CD4-positive, alpha-beta T cell treated with Interleukin-6 for 4 hours (primary cell): ENCODE measurements at places on chromosomes 13 and 19.

- DNase-seq = peak; percentile 43
These were observed 175.9 kb downstream of the IRS2 start for GRCh38 chr13:109610517-109610916.

GRCh38 chr19:36152352-36153091 lies at the start of gene COX7A1:
Gene COX7A1, minus strand, starts transcription at chr19:36152447. Its CDS starts 40 bp downstream, at chr19:36152407.
- DNase-seq = no peak

DNA sequence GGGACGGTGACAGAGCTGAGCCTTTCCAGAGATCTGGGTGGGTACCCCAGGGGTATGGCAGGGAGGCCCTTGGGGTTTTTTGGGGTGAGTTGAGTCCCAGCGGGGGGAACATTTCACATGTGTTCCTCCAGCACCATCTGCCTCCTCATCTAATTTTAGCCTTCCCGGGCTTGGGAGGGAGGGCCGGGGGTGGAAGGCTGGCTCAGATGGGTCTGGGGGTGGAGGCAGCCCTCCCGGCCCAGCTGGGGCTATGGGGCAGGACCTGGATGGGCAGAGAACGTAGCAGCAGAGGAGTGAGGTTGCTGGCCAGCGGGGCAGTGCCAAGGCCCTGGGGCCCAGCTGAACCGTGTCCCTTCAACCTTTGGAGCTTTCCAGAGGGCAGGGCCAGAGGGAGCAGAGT lies 23.5 kb downstream of the ADGRL1 start:
- DNase-seq = no peak

- DNase-seq = peak; percentile 66
These were observed 3.3 kb downstream of the OR10H1 start for GRCh38 chr19:15812060-15812722.

DNA sequence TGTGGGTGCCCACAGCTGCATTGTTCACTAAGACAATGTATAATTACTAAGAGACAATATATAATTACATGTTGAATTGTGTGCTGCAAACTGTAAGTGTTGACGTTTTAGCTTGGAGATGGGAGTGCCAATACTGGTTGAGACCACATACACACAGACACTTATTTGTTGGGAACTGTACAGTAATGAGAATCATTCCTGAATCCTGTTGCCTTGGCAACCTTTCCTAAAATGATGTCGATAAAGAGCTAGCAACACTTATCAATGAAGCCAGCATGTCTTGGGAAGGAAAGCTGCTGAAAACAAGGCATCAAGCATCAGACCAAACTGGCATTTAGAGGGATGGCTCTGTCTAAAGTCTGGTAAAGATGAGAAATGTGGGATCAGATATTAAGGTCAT lies 51.3 kb downstream of the PCDH8 start:
- DNase-seq = no peak

DNA sequence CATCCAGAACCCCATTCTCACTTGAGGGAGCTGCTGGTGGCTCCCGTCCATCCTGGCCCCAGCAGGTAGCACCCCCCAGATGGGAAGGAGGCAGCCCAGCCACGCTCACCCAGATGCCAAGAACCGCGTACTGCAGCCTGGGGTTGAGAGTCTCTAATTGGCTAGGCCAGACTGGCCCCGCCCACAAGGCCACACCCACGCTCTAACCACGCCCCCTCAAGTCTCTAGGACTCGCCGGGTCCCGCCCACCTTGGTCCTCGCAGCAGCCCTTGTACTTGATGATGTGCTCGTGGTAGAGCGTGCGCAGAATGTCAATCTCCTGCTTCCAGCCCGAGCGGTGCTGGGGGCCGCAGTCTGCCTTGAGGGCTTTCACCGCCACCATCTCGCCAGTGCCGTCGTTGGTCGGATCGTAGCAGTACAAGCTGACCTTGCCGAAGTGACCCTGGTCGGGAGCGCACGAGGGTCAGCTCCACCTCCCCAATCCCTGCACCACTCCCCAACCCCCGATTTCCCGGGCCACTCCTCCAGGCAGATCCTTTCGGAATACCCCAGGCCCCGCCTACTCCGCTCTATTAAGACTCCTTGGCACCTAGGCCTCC lies 14.5 kb upstream of the ICAM3 start:
- DNase-seq = peak; percentile 20

- no peak for DNase-seq
These were observed 19.8 kb downstream of the DNM2 start for GRCh38 chr19:10737722-10738121.

DNA sequence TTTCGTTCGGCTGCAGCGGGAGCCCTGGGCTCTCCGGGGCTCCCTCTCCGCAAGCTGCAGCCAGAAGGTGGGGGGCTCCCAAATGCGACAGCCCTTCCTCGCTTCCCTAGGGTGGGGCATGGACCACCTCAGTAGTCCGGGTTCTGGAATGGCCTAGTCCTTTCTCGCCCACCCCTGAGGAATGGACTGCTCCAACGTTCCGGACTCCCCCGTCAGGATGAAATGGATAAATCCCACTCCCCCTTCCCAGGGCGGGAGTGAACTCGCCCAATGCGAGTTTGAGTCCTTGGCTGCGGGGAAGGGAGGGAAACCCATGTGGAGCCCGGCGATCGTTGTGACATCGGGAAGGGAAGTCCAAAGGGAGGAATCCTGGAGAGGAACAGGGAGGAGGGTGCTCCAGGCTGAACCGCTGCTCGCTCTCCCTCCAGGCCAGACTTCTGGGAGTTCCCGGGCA lies 5.5 kb downstream of the HRC start:
- DNase-seq = no peak

DNA sequence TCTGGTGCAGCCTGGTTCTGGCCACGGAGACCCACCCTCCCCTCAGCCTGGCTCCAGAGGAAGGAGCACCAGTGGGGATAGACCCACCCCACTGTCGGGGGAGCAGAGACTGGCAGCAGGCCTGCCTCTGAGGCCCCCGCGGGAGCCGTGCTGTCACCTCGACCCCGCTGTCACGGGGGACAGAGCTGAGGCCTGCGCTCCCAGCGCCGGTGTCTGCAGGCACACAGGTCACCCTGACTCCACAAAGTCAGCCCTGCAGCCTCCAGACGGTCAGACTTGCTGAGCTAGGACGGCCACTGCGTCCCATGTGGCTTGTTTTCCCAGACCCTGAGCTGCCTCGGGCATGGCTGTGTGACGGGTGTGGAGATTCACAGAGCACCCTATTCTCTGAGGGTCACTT lies 32.3 kb downstream of the GNG7 start:
- no peak for DNase-seq

GRCh38 chr19:55530996-55531395 lies 5.9 kb downstream of the SBK2 start:
- DNase-seq = no peak

GRCh38 chr13:114151565-114152284 lies 19.3 kb upstream of the RASA3 start:
- peak; percentile 78 for DNase-seq

- DNase-seq = no peak
These were observed 89.2 kb downstream of the DHRS12 start for GRCh38 chr13:51714663-51715168.

GRCh38 chr13:91078093-91078679 lies 269.3 kb upstream of the MIR17HG start:
- DNase-seq = no peak

DNA sequence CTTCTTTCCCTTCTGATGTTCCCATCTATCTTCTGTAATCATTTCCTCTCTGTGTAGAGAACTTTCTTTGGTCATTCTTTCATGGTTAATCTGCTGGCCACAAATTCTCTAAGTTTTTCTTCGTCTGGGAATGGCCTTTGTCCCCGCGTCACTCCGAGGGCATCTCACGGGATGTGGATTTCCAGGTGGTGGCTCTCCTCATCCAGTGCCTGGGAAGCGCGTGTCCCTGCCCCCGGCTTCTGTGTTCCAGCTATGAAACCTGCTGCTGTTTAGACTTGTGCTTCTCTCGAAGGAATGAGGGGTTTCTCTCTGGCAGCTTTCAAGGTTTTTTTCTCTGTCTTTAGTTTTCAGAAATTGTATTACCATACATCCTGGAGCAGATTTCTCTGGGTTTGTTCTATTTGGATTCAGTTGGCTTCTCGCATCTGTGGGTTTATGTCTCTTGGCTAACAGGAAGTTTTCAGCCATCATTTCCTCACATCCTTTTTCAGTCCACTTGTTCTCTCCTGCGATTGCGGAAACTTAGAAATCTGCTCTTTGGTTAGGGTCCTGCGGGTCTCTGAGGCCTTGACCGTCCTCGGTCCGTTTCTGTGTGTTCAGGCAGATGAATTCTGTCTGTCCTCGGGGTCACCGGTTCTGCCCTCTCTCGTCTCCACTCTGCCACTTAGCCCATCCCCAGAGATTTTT lies 36.9 kb upstream of the DCUN1D2 start:
- no peak for DNase-seq

GRCh38 chr13:52779103-52779502 lies 39.5 kb upstream of the CNMD start:
- DNase-seq = no peak

DNA sequence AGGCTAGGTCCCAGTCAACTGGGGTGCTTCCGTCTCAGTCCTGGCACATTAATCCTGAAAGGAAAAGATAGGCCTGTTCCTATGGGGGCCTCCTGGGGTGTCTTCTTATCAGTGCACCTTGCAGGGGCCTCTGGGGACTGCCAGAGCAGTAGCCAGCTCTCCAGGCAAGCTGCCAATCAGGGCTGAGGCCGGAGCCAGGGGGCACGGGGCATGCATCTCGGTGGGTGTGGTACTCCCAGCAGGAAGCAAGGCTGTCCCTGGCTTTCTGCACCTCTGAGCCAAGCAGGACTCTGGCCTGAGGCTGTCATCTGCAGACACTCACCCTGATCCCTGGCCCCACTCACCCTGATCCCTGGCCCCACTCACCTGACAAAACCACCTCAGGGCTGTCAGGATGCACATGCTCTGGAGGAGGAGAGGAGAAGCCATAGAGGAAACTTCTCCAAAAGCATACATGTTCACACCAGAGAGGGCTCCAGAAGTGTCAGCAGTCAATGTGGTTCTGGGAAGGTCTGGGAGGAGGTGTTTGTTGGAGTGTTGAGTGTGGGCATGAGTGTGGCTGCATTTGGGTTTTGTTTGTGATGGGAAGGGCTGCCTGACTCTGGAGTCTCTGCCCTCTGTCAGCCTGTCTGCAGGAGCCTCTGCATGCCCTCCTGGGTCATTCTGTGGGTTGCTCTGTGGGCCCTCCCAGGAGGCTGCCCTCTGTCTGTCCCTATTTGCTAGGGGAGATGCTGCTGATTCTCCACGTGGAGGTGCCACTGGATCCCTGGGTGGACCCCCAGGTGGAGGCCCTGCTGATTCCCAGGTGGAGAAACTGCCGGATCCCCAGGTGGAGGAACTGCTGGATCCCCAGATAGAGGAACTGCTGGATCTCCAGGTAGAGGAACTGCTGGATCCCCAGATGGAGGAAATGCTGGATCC lies 22.7 kb upstream of the KCTD15 start:
- no peak for DNase-seq

DNA sequence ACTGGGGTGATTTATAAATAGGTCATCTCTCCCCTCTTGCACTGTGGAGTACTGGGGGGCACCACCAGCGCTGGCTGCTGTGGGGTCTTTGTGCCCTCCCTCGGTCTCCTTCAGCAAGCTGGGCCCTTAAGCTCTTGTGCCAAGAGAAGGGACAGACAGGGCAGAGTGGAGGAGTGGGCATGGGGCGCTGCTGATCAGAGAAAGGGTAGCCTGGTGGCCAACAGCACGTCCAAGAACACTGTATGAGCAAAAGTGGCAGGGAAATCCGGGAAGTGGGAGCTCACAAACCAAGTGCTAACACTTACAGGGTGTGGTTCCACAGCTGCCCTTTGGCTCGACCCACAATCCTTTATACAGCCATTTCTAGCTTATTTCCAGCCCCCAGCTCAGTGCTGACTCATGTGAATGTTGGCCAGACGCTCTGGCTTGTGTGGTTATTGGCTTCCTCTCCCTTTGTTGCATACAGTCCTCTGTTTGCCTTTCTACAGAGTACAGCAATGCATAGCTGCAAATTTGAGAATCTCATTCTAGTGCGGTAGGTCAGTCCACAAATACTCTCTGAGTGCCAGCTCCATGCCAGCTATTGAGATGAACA lies 298.8 kb downstream of the SHISA2 start:
- DNase-seq = no peak

DNA sequence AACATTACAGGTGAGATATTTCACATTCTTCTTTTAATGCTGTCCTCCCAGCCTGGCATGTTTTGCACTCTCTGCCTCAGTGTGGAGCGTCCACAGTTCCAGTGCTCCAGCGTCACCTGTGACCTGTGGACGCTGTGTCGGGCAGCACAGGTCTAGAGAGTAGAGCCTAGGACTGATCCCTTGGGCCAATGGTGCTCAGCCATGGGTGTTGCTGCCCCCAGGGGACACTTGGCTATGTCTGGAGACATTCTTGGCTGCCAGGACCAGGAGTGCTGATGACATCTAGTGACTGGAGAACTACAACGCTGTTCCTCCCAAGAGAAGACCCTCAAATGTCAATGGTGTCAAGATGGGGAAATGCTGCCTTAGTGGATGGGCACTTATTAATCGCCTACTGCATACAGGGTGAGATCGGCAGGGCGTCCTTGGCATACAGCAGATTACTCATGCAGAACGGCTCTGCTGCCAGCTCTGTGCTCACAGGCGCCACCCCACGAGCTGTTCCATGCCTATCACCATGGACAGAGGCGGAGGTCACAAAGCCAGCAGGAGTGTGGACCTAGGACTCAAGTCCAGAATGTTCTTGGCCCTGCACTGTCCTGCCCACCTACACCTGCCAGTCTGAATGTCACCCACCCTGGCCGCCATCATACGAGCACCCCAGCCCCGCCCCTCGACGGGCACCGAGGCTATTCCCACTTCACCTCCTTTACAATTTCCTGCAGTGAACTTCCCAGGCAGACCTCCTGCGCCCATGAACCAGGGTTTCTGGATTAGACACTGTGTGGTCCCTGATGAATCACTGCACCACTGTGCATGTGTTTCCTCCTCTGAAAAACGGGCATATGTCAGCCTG lies 13.9 kb upstream of the MADCAM1 start:
- no peak for DNase-seq

- no peak for DNase-seq
These were observed 476.2 kb downstream of the TSHZ3 start for GRCh38 chr19:30873003-30873402.

DNA sequence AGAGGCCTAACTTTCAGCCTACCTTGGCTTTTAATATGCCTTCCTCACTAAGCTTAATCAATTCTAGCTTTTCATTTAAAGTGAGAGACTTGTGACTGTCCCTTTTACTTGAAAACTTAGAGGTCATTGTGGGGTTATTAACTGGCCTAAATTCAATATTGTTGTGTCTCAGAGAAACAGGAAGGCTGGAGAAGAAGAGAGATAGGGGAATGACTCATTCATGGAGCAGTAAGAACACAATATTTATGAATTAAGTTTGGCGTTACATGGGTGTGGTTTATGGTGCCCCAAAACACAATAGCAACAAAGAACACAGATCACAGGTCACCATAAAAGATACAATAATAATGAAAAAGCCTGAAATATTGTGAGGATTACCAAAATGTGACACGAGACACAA lies 612.1 kb downstream of the TBC1D4 start:
- DNase-seq = no peak

- no peak for DNase-seq
These were observed 1410.1 kb upstream of the ATXN8OS start for GRCh38 chr13:68697551-68697950.

DNA sequence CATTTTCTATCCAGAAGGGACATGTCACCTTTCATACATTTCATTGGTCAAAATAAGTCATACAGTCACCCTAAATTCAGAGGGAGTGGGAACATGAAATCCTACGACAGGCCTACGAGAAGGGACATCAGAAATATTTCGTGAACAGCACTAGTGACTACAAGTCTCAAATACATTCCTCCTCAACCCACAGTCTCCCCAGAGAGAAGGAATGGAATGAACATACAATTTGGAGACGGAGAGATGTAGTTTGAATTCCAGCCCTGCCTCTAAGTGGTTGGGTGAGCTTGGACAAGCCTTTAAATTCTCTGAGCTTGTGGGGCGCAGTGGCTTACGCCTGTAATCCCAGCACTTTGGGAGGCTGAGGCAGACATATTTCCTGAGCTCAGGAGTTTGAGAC lies 9.9 kb downstream of the SERTM1 start:
- DNase-seq = no peak
